ENCODE measurements at places on chromosomes 1 and 21. TPM values are rescaled to one million over a fixed set of nuclear protein-coding genes. Genes with fewer than 3 reads are reported as not detected.

The PRAMEF12 gene
- total RNA-seq = not detected

The PLXNA2 gene
- 17.7 TPM for total RNA-seq

- no peak for DNase-seq
Measured at GRCh38 chr1:87170157-87170556, 158.5 kb upstream of the LMO4 start.

- no peak for DNase-seq
Measured at GRCh38 chr21:44444286-44444931, 10.9 kb upstream of the LRRC3 start.

DNA sequence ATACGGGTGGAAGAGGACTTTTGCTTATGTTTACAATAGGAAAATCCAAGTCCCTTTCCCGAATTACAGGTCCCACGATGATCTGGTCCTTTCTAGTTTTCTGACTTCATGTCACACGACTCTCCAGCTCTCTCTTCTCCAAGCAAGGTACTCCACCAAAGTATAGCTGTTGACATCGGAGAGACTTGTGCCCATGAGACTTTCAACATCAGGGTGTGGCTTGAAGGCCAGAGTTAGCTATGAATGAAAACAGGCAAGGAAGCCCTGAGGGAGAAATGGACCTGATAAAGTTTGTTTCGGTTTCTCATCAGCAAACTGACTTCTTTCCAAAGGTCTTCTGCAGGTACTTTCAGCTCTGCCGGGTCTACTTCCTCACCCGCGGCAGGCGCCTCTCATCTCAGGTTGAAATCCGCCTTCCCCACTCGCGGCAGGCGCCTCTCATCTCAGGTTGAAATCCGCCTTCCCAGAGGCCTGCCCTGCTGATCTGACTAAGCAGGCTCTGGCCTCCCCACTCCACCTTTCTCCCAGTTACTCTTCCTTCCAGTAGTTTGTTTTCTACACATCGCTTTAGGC, 2.1 kb upstream of the PER3 start:
- no peak for DNase-seq

GRCh38 chr1:160453443-160453842, 53.1 kb downstream of the VANGL2 start:
- no peak for DNase-seq

Measured in LHCN-M2 (cell line).